ENCODE measurements at places on chromosomes 12 and 14.

DNA sequence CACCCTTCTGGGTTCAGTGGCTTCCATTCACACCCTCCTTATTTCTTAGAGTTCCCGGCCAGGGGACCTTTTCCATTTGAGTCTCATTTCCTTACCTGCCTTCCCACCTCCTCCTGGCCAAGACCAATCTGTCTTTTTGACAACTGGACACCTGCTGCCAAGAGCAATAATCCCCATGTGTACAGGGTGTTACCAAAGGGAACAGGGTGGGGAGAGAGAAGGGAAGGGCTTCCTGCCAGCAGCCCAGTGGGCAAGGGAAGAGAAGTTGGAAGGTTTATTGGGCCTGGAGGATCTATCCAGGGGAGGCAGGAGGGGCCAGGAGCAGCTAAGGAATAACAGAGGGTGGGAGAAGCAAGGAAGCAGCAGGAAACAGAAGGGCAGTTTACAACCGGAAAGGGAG lies 346.2 kb downstream of the C12orf75 start:
- no peak for DNase-seq

- DNase-seq = no peak
Observed at GRCh38 chr14:33370426-33370825, 431.7 kb downstream of the NPAS3 start.

DNA sequence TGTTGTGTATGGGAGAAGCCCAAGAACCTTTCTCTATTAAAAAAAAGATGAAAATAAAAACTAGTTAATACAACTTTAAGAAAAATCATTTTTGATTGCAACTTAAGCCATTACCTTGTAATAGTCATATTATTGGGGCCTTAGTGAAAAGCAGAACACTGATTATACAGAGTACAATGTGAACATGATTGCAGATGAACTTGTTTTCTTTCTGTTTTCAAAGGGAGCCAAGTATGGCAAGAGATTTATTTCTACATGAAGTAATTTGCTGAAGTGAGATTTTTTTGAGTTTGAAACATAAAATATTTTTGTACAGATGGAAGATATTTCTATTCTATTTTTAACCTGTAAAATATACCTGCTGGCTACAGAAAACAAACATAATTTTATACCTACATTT lies 104.9 kb downstream of the GPR135 start:
- DNase-seq = no peak

DNA sequence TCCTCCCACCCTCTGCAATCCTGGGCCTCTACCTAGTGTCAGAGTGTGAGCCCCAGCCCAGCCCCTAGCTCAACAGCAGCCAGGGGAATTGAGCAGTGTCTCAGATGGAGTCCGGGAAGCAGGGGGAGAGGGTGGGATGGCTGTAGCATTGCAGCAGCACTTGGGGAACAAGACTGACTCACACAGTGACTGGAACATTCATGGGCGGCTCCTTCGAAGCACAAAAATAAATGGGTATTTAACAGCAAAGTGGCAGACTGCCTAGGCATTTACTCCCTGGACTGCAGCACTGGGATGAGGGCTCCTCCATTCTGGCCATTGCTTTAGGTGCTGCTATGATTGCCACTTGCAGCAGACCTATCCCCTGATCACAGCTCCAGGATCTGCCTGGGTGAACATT lies 46.0 kb upstream of the STK38L start:
- no peak for DNase-seq

- no peak for DNase-seq
Observed at GRCh38 chr12:19248929-19249602, 119.5 kb downstream of the PLEKHA5 start.

GRCh38 chr14:32998433-32998832 lies 59.8 kb downstream of the NPAS3 start:
- no peak for DNase-seq

GRCh38 chr12:56086608-56087007 lies 6.6 kb downstream of the ERBB3 start:
- no peak for DNase-seq

- DNase-seq = no peak
Observed at GRCh38 chr12:116267948-116268347, 9.5 kb downstream of the MED13L start.

Measured in activated CD8-positive, alpha-beta memory T cell treated with anti-CD3 and anti-CD28 coated beads for 1 hour (primary cell).